ENCODE measurements at places on chromosomes 11 and 22. TPM values are rescaled to one million over a fixed set of nuclear protein-coding genes. Genes with fewer than 3 reads are reported as not detected.

RFPL2 gene
- not detected for total RNA-seq

DNA sequence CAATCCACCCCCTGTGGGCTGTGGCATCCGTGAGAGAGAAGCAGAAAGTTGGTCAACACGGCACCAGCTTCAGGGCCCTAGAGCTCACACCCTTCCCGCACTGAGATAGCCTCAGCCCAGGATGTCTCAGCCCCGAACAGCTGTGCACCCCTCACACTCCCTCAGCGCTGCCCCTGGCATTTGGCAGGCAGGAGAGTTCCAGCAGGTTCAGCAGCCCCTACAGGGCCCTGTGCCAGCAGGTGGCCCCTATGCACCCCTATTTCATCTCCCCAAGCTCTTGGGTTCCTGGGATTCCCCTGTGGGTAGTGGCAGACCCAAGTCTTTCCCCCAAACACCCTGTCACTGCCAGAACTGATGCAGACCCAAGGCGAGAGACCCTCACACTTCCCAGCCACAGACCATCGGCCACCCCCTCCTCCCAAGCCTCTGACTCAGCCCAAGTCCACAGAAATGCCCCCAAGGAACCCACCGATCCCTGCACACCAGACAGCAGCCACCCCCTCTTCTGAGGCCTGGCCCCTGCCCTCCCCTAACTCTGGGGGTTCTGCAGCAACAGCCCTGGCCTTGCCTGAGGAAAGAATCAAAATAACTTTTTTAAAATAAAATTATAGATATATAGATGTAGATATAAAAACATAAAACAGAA, 183.6 kb downstream of the IGLL1 start:
- H3K27me3 ChIP-seq: no peaks in the 10 kb centered on the region
- no peak for DNase-seq
- H3K27ac ChIP-seq: no peak overlapping the region
- H3K36me3 ChIP-seq: no peaks in the 10 kb centered on the region
- H3K4me1 ChIP-seq: no peaks in the 10 kb centered on the region

GRCh38 chr11:65377036-65377435, 5.4 kb downstream of the SLC25A45 start:
- no peaks in the 10 kb centered on the region for H3K27me3 ChIP-seq
- no peaks in the 10 kb centered on the region for H3K36me3 ChIP-seq
- H3K4me3 ChIP-seq: no peak overlapping the region
- no peak for DNase-seq
- H3K27ac ChIP-seq: no peak overlapping the region

DNA sequence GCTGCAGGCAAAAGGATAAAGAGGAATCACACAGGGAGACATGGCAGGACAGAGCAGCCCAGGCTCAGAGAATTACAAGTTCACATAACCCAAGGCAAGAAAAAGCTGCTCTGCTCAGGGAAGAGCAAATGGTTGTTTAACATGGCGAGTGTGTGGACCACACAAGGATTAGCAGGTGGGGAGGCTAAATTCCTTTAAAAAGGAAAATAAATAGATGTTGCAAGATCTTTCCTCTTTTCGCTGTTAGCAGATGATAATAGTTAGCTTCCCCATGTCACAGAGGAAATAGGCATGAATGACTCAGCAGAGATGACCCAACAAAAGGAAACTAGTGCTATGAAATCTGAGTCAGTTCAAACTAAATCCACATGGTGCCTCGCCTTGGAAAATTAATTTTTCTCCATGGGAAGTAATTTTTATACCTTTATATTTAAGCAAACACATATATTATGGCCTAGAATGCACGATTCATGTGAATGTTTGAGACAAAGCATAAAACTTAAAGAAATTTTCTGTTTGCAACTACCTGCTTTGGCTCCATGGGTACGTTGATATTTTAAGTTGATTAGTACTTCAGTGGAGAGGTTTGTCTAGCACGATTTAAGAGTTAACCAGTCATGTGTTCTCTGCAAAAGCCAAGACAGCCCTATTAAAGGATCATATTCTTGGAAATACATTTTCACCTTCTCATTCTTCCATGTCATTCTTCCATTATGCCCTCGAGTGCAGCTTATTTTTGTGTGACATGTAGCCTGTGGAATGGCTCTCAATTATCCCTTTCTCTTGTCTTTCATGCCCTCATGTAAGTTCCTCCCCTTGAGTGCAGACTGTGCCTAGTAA, 38.5 kb upstream of the FJX1 start:
- no peak for DNase-seq
- H3K4me1 ChIP-seq: no peaks in the 10 kb centered on the region
- H3K27ac ChIP-seq: no peak overlapping the region
- no peaks in the 10 kb centered on the region for H3K36me3 ChIP-seq
- H3K4me3 ChIP-seq: no peak overlapping the region

- H3K4me3 ChIP-seq: no peak overlapping the region
- no peaks in the 10 kb centered on the region for H3K36me3 ChIP-seq
- DNase-seq: no peak
- H3K27me3 ChIP-seq: peaks cover 15% of the 10 kb centered on the region
- no peak overlapping the region for H3K27ac ChIP-seq
Observed at GRCh38 chr22:47369431-47370015, 607.1 kb downstream of the TBC1D22A start.

DNA sequence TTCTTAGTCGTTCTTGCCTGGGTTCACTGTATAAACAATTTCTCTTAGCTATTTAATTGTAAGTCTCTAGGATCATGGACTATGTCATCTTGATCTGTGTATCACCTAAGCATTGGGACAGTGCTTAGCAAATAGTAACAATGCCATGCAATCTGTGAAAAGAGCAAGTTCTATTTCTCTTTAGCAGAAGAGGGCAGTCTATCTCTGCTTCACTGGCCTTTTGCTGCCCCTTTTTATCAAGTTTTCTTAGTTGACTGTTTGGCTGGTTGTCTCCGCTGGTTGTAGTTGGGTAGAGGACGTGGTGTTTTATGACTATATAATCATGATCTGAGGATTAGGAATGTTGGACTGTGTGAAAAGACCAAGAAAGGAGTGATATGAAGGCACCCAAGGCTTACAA, 315.0 kb downstream of the JRKL start:
- H3K27me3 ChIP-seq: no peaks in the 10 kb centered on the region
- H3K4me1 ChIP-seq: no peaks in the 10 kb centered on the region
- DNase-seq: no peak
- no peaks in the 10 kb centered on the region for H3K36me3 ChIP-seq

GRCh38 chr11:1126491-1126926, 31.2 kb upstream of the MUC5AC start:
- H3K36me3 ChIP-seq: no peaks in the 10 kb centered on the region
- H3K27ac ChIP-seq: no peak overlapping the region
- H3K4me3 ChIP-seq: no peak overlapping the region
- H3K27me3 ChIP-seq: peaks cover 28% of the 10 kb centered on the region
- DNase-seq: peak; percentile 40

RAG2 gene
- total RNA-seq: not detected

GRCh38 chr11:110094298-110095285, 1.4 kb downstream of the ZC3H12C start:
- DNase-seq: no peak
- no peaks in the 10 kb centered on the region for H3K27me3 ChIP-seq
- peaks cover 27% of the 10 kb centered on the region for H3K4me1 ChIP-seq
- peak overlapping the region; percentile 75 for H3K4me3 ChIP-seq

- no peaks in the 10 kb centered on the region for H3K4me1 ChIP-seq
- no peaks in the 10 kb centered on the region for H3K27me3 ChIP-seq
- no peak for DNase-seq
- peaks cover 9% of the 10 kb centered on the region for H3K36me3 ChIP-seq
Observed at GRCh38 chr22:28630177-28630574, 49.5 kb downstream of the TTC28 start.

DNA sequence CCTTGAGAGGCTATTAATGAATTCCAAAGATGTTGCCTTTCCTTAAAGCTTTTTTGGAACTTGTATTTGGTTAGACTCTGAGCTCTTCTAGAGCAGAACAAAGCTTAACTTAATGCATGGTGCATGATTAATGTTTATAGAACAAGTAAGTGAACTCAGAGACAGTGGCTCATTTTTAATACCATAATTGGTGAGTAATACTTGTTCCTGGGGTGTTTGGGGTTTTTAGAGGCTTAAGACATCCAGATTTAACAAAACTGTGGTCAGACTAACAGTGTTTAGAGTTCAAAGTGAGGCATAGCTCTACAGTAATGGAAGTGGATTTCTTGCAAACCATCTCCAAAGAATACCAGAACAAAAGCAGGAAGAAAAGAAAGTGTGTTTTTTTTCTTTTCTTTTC, 73.7 kb upstream of the CTSC start:
- no peaks in the 10 kb centered on the region for H3K27me3 ChIP-seq
- no peaks in the 10 kb centered on the region for H3K4me1 ChIP-seq
- no peak for DNase-seq
- H3K27ac ChIP-seq: peak overlapping the region; percentile 29
- H3K4me3 ChIP-seq: no peak overlapping the region
- no peaks in the 10 kb centered on the region for H3K36me3 ChIP-seq

- no peak overlapping the region for H3K4me3 ChIP-seq
- no peak for DNase-seq
- H3K4me1 ChIP-seq: peaks cover 7% of the 10 kb centered on the region
- H3K27me3 ChIP-seq: no peaks in the 10 kb centered on the region
Observed at GRCh38 chr22:30267382-30268302, 991 bp upstream of the OSM start.

SERPING1 gene
- 340 TPM for total RNA-seq

FBLN1 gene
- total RNA-seq: 230 TPM

DNA sequence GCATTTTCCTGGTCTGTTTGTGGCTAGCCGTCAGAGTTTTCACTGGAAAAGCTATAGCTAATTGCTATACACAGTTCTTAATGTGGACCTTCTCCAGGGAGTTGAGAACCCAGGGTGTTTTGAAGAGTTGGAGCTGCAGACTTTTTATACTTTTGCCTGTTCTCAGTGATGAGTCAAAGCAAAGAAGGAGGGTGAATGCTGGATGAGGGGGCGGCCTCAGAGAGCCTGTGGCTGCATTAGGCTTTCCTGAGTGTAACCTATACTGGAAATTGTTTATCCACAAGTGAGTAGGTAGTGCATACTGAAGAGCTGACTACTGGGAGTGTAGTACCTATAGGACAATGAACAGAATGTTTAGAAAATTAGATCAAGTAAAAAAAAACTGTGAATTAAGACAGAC, 79.7 kb upstream of the HORMAD2 start:
- no peaks in the 10 kb centered on the region for H3K4me1 ChIP-seq
- no peaks in the 10 kb centered on the region for H3K36me3 ChIP-seq
